Activated CD4-positive, alpha-beta memory T cell treated with anti-CD3 and anti-CD28 coated beads, Interleukin-2, amount 10 ng/mL, durations not matched to agents 7 days and 5 days (primary cell): ENCODE measurements at places on chromosomes 11 and 22. TPM values are rescaled to one million over a fixed set of nuclear protein-coding genes. Genes with fewer than 3 reads are reported as not detected.
A peak's percentile ranks its signal among the peaks of the same experiment; 100 is the strongest.

Gene RIMBP3C
- total RNA-seq, result 0.33 TPM

DNA sequence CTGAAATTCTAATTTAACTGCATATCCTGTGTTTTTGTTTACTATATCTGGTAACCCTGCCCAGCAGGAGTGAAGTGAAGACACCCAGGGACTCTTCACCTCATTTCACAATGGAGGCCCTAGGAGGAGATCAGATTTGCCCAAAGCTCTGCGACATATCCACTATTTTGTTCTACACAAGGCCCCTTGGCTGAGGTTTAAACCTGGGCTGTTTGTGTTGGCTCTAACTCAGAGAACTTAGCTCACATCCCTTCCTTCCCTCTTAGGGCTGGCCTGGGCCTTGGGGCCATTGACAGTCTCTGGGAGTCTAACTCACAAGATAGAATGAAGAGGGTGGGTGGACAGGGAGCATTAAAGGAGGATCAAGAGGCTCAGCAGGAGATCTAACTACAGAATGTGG lies 8.2 kb upstream of the PLA2G3 start:
- DNase-seq, result no peak

DNA sequence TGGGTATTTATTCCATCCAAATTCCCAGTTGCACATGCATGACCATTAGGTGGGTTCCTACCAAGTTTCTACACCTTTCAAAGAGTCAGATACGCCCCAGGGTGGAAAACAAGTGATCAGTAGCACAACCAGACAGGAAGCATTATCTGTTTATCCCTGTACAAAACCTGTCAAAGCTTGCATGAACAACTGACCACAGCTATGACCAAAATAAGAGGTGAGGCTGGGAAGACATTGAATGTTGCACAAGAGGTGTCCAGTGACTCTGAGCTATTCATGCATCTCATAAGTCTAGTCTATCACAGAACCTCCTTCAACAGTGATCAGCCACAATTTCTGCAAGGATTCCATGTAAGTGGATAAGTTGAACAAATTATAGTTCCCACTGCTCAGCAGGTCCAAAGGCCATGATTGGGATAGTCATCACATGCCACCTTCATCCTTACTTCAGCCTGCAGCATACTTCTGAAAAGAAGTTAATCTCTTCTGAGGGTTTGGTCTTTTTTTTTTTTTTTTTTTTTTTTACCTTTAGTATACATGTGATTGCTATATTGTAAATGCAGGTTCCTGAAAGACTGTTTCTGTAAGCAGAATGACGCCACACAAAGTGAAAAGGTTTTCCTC lies 28.0 kb upstream of the TMEM45B start:
- no peak for DNase-seq

- DNase-seq, result no peak
Measured at GRCh38 chr11:76269661-76270261, 63.5 kb upstream of the WNT11 start.

- DNase-seq, result no peak
Measured at GRCh38 chr22:32410459-32410858, 1.6 kb downstream of the RTCB start.

- no peak for DNase-seq
Measured at GRCh38 chr11:44709966-44710365, 16.8 kb upstream of the TSPAN18 start.

DNA sequence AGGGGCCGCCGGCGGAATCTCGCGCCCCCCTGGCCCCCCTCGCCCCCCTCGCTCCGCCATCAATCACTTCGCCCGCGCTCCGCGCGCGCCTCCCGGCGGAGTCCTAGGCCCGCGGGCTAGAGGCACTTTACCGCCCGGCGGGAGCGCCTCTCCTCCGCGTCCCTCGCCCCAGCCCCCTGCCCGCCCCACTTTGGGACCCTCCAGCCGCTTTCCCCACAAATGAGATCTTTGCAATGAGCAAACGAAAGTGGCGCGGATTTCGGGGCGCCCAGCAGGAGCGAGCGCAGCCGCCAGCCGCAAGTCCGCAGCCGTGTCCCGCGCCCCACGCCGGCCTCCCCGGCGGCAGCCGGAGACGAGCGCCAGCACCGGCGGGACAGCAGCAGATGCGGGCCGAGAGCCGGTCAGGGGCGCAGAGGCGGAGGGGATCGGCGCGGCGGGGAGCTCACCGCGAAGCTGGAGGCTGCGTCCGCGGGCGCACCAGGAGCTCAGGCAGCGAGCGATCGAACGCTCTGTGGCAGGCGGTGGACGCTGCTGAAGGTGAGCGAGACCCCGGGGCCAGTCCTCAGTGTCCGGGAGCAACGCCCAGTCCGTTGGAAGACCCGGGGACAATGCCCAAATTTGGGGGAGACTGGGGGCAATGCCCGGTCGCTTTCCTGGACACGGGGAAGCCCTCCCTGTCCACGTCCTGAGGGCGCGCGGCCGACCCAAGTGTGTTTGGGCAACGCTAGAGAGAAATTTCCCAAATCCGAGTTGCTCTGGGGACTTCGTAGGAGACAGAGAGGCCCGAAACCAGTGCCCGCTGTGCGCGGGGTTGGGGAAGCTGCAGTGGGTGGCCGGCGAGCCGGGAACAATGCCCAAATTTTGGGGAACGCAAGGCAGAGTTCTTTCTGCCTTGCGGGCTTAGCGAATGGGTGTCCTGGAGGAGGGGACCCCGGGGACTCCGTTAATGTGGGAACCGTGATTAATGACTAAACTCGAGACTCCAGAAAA lies 1.5 kb upstream of the IGF2 start:
- no peak for DNase-seq

Gene BCR
- total RNA-seq, result 60.7 TPM

DNA sequence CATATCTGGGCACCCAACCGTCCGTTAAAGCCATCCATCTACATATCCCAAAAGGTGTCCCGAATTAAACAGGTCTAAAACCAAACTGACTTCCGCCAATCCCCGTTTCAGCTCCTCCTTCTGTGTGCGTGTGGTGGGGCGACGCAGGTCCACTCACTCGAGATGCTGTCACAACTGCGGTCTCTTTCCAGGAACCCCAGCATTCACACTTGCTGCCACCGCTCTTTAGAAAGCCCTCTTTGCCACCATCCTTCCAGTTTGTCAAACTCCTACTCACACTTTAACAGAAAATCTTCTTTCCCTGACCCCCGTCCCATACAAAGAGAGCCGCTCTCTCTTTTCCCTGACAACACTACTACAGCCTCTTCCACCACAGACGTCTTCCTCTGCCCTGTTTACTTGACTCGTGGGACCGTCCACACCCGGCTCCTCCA lies 467 bp downstream of the ESS2 start:
- DNase-seq, result peak; percentile 58

Gene ZFPL1
- 30.1 TPM for total RNA-seq

GRCh38 chr11:61820174-61820573 lies 3.4 kb upstream of the FADS1 start:
- DNase-seq, result no peak

Gene SLC35C1
- total RNA-seq, result 15.0 TPM

DNA sequence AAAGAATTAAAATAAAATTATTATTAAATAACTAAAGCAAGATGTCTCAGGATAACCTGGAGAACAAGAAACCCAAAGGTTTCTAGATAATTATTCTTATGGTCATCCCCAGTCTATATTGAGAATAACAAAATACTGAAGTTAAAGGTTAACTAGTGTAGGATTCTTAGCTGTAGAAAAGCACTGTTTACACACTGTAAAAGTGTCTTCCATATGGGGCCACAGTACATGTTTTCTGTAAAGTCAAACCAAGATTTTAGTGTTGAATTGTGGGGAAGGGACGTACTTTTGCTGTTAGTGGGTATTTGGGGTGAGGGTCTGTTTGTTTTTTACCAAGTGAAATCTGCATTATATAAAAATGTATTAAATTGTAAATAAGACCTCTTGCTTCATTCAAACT lies 47.5 kb upstream of the SOX6 start:
- no peak for DNase-seq

GRCh38 chr11:2445746-2446551 lies 1.1 kb downstream of the KCNQ1 start:
- no peak for DNase-seq
